Activated CD4-positive, alpha-beta T cell treated with anti-CD3 and anti-CD28 coated beads for 36 hours (primary cell): ENCODE measurements at places on chromosomes 2 and 18.

DNA sequence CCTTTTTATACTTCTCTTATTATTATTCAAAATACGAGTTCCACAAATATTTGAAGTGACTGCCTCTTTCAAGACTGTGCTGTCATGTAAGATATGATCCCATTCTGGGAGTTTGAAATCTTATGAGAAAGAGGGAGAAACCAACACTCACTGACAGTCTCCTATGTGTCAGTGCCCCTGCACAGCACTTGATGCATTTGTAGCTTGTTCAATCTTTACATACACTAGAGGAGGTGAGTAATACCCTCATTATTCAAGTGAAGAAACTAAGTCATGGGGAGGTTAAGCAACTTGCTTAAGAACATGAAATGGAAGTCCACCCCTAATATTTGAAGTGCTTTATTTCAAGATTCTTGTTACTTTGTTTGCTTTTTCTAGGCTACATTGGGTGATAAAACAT lies 459.5 kb upstream of the FANCL start:
- DNase-seq, result no peak

DNA sequence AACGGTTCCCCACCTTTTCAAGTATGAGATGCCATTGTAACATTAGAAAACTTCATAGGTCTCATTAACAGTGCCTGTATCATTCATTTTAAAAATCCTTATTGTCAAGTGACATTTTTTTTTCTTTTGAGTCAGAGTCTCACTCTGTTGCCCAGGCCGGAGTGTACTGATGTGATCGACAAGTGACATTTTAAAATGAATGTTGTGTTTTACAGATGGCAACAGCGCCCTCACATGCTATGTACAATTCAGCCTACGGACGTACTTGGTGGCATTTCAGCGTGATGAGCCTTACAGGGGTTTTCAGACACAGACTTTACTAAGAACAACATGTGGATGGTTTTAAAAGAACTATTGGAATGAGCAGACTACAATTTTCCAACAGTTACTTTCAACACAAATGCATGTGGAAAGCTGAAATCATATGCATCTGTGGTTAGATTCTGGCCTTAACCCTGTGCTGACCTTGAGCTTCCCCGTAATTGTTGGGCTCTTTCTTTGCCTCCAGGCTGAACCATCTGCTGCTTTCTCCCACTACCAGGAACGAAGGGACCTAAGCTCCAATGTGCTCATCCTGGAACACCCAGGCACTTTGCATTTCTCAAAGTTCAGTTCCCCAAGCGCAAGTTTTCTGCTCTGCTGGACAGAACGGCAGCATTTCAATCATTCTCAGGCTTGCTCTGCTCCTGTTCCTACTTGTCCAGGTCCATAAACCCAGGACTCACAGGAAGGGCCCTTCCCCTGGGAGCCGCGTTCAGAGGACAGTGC lies 119.9 kb upstream of the NDUFV2 start:
- DNase-seq, result peak; percentile 26

DNA sequence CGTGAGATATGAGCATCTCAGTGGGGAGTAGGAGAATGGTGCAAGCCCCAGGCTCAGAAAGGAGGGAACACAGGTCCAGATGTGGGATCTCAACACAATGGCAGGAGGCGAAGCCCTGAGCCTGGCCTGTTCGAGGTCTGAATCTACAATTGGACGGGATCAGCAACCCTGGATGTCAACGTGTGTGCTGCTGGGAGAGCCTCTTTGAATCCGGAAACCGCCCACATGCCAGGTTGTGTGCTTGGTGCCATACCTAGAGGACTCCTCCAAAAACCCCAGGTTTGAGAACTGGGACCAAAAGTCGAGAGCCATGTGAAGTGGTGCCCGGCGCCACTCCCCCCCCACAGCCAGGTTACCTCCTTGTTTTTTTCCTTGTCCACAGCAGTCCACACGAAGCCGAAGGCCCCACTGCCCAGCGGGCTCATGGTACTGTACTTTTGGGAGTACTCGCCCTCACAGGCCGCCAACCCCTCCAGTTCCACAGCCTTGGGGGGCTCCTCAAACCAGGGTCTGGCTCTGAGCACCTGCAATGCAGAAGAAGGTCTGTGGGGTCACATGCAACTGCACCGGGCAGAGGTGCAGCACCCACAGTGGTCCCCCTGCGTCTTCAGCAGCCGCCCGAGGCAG lies 20.4 kb upstream of the MTERF4 start:
- DNase-seq, result no peak

DNA sequence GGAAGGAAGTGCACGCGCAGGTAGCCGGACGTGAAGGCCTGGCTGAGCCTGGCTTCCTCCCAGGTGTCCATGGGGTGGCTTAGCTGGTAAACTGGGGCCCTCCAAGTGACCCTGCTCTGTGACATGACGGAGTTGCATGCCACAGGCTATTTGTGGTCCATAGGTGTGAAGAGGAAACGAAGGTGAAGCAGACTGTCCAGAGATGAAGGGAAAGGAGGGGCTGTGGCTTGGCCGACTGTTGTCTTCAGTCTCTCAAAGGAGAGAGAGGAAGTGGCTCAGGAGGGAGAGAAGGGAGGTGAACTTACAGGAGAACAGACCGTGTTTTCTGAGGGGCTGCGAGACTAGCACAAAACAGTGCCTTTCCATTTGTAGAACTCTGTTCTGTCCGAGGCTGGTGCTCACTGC lies 19.3 kb downstream of the INPP5D start:
- DNase-seq, result peak; percentile 34

DNA sequence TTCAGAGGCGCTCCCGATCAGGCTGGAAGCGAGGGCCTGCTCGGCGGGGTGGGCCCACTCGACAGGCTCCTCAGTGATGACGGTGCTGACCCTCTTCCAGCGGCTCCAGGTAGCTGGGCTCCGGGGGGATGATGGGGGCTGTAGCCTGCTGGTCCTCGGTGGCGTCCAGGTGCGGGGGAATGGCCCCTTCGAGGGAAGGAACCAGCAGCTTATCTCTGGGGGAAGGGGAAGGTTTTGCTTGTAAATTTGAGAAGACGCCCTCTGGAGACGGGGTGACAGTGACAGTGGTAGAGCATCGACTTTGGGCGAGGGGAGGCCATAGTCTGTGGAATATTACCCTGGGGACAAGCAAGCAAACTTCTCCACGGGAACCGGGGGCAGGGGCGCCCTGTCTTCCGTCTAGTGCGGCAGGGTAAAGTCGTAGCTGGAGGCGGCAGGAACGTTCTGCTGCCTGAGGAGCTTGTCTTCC lies 891.9 kb upstream of the LRRTM1 start:
- DNase-seq, result no peak

GRCh38 chr2:219560037-219560892 lies 11.1 kb downstream of the OBSL1 start:
- DNase-seq, result peak; percentile 48

DNA sequence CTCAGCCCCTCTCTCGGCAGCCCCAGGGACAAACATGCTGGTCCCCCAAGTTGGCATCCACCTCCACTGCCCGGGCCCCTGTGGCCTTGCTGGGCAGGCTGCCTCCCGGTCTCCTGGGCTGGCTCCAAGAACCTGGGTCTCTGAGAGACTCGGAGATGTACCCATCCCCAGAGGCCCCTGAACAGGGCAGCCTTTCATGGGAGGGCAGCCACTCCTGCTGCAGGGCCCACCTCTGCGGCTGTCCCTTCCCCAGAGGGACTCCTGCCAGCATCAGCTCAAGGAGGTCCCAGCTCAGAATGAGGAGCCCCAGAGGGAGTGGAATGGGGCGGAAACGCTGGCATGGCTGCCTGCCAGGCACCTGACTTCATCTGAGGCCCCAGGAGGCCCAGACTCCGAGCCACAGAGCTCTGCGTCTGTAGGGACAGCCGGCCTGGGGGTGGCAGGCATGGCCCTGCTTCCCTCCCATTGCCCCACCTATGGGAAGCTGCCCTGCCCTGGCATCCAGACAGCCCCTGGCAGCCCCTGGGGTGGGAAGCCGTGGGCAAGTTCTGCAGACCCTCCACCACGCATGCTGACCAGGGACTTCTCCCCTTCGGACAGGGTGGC lies 857 bp upstream of the CROCC2 start:
- no peak for DNase-seq

DNA sequence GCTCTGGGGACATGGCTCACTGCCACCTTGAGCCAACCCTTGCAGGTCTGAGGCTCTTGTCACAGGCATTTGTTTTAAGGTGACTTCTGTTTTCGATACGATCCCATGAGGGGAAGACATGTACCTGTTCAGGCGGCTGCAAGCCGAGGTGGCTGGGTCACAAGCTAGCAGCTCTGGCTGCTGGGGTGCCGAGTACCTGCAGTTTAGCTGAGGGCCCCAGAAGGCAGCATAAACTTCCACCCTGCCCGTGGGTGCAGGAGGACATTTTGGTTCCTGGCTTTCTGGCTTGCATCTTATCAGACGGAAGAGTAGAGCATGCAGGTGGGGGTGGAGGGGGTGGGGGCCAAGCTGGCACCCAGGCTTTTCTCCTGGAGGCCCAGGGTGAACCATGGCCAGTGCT lies 28.4 kb downstream of the COA5 start:
- DNase-seq, result no peak

- DNase-seq, result no peak
Measured at GRCh38 chr2:233519787-233520611, 46.6 kb downstream of the USP40 start.

DNA sequence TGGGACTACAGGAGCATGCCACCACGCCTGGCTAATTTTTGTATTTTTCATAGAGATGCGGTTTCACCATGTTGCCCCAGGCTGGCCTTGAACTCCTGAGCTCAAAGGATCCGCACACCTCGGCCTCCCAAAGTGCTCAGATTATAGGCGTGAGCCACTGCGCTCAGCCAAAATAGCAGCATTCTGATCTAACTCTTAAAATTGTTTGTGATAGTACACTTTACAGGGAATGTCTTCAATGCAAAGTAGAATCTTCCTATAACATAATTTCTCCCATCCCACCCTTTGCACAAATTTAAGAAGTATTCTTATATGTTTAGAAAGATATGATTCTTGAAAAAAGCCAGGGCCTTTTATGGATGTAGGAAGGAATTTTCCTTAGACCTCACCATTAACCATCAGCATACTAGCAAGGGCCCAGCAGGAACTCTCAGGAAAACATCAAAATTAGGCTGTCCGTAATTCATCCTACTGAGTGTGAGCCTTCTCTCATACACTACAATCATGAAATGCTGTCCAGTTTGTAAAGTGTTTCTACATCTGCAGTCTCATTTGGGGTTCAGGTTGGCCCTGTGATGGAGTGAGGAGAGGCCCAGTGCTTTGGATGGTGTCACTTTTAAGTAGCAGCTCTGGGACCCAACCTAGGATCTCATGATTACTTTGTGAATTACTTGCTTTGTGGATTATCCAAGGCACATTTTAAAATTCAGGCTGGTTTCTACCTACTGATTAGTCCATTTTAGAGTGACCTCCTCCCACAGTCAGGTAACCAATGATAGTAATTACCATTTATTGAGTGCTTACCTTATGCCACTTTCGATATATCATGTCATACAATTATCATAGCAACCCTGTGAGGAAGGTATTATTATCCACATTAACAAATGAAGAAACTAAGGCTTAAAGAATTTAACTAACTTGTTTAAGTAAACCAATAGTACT lies 37.5 kb upstream of the DLX1 start:
- no peak for DNase-seq

GRCh38 chr2:156517419-156517818 lies 81.2 kb downstream of the GPD2 start:
- no peak for DNase-seq

DNA sequence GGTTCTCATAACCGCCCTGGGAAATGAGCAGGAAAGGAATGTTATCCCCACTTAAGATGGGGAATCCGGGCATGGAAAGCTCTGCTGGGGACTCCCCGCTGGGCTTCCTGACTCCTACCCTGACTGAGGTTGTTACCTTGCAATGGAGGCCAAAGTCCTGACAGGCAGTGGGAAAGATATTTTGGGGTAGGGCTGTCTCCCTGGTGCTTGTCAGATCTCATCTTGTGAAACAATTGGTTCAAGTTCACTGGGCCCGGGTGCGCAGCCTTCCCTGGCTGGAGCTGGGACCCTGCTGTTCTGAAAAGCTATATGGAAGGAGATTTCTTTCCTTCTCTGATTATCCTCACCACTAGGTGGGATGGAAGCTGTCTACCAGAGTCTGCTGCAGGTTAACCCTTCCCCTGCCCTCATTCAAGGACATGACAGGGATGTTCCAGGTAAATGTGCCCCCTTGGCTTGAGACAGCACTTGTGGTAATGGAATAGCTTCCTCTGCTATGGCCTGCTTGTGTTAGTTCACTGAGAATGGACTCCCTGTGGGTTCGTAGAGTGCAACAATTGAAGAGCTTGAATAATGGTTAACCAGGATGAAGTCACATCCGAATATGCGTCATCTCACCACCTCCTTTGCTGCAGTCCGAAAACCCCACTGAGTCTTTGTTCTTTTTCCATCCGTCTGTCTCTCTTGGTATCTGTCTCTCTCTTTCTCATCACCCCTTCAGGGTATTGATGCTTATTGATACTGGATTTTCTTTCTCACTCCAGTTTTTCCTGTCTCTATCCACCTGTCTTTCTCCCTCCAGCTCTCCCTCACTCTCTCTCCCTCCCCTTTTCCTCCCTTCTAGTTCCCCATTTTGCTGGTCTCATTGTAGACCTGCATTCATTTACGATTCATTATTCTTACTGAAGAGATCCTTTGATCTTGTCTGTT lies 67.8 kb upstream of the EPAS1 start:
- peak; percentile 39 for DNase-seq

DNA sequence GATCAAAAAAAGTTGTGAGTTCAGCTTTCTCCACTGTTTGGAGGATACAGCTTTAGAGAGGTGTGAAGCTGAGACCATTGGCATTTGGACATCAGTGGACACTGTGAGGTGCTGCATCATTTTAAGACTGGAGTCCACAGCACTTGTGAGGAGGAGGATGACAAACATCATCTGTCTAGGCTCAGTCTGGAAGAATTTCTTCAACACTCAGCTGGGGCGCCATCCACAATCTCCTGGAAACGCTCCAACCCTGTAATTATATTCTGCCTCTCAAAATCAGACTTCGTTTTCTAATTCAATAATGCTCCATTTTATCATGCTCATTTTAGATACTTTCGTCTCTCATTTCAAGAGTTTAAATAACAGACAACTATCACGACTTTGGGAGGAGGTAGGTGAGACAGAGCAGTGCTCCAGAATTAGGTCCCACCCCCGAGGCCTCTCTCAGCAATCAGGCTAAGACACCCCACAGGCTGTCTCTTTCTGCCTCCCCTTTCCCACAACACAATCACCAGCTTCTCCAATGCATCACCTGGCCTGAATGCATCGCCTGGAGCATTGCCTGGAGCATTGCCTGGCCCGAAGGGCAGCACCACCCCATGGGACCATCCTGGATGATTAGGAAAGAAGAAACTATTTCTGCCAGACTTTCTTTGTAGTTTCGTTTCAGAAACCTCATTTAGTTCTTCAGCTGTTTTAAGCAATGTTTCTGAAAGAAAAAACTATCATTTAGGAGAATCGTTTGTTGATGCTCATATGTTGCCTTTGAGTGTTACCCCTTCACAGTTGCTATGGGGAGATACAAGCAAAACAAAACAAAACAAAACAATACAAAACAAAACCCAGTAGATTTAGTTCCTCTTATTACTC lies 37.0 kb upstream of the DPP10 start:
- no peak for DNase-seq

DNA sequence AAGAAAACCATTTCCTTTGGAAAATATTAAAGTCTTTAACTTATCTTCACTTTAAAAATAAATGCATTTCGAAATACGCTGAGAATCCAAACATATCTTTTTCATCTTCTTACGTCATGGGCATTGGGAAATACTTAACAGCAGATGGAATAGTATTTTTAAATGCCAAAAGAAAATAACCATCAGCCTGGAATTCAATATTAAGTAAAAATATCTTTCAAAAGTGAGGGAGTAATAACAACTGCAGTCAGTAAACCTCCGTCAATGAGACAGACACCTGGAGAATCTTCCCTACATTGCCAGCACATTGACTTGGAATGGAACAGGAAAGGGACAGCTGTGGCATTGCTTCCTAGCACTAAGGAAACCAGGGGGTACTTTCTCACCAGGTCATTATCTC lies 290.4 kb upstream of the TNP1 start:
- no peak for DNase-seq

GRCh38 chr18:840023-840408 lies 28.0 kb upstream of the YES1 start:
- DNase-seq, result no peak
